LHCN-M2 (cell line): ENCODE measurements at places on chromosomes 4 and X. TPM values are rescaled to one million over a fixed set of nuclear protein-coding genes. Genes with fewer than 3 reads are reported as not detected.

Gene SPATA18
- not detected in 2 replicates for total RNA-seq

Gene MAGEB3
- total RNA-seq: not detected in 2 replicates

Gene MAGEA3
- not detected in 2 replicates for total RNA-seq

Gene GPM6B
- total RNA-seq: 4.4 and 14.4 TPM in 2 replicates

Gene KCNIP4
- total RNA-seq: not detected in 2 replicates

Gene IL21
- not detected in 2 replicates for total RNA-seq

DNA sequence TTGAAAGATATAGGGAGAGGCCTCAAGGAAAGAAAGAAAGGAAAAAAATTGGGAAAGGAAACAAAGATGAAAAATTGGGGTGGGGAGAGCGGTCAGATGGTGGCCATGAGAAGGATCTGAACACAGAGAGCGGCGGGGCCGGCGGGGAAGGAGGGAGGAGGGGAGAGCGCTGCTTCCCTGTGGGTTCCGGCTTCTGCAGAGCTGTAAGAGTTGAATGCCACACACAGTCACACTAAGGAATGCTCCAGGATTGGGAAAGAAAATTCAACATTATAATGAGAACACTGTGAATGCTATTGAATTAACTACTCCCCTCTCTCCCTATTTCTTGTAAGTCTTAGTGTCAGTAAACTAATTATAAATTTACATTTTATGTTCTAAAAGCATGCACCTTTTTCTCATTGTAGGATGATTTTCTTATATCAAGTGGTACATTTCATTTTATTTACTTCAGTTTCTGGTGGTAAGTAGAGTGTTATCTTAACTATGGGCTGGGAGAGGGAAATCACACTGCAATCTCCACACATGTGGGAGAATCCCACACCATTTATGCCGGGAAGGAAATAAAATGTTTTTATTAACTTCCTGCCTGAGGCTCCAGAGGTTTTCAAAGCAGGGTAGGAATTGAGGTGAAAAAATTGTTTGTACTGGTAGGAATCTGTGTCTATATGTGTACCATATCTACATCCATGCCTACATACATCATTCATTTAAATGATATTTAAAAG is 904 bp downstream of the F11 start:
- DNase-seq: no peak

DNA sequence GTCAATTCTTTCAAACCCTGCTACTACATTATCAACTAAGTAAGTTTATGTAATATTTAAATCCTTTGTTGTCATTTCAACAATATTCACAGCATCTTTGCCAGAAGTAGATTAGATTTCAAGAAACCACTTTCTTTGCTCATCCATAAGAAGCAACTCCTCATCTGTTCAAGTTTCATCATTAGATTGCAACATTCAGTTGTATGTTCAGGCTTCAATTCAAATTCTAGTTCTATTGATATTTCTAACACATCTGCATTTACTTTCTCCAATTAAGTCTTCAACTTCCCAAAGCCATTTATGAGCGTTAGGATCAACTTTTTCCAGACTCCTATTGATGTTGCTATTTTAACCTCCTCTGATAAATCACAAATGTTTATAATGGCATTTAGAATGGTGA is 66.1 kb downstream of the BMP3 start:
- no peak for DNase-seq

DNA sequence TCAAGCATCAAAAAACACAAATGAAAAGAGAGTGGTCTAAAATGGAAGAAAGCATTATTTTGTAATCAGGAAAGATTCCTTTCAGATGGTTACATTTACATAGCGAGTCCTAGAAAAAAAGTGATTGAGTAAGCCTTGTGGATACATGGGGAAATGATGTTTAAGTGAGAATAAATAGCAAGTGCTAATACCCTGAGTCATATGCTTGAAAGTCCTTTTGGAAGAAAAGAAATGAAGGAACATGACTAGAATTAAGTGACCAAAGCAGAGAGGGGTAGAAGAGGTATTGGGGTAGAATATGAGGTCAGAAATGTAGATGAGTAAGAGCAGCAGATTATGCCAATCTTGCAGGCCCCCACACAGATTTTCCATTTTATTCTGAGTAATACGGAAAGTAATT is 814.8 kb upstream of the GRID2 start:
- no peak for DNase-seq

- DNase-seq: no peak
Observed at GRCh38 chr4:87868522-87868921, 35.8 kb downstream of the MEPE start.

- DNase-seq: peak; percentile 42
Observed at GRCh38 chrX:140764401-140764919, 54.9 kb downstream of the LINC00632 start.

DNA sequence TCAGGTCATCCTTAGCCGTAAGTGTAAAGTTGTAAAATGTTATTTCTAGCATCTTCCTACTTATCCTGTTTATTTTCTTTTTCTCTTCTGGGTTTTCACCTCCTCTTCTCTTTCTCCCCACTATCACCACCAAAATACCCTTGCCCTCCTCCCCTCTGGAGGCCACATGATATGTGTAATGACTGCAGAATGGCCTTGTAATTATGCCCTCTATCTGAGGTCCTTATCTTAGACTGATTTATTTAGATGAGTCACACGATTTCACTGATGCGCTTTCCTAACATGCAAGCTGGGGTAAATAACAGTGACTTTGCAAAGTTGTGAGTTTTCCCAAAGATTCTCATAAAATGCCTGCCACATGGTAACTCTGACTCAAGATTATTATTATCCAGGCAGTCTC is 231.8 kb upstream of the GPRIN3 start:
- DNase-seq: peak; percentile 68

- no peak for DNase-seq
Observed at GRCh38 chr4:118759481-118759880, 74.3 kb downstream of the METTL14 start.

DNA sequence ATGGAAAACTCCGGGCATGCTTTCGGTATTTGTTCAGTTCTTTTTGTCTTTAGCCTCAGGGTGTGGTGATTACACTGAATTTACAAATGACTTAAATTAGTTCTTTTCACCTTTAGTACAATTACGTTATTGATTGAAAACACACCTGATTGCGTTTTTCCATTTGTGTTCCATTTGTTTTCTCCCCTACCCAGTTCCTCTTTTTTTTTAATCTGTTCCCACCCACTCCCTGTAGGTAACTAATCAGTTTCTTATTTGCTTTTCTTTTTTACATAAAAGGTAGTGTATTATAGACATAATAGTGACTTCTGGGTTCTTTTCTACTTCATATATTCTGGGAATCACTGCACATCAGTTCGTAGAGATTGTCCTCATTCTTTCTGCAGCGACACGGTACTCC is 53.4 kb downstream of the TNIP2 start:
- no peak for DNase-seq

GRCh38 chr4:109296527-109296926 is 5.9 kb downstream of the COL25A1 start:
- peak; percentile 36 for DNase-seq

DNA sequence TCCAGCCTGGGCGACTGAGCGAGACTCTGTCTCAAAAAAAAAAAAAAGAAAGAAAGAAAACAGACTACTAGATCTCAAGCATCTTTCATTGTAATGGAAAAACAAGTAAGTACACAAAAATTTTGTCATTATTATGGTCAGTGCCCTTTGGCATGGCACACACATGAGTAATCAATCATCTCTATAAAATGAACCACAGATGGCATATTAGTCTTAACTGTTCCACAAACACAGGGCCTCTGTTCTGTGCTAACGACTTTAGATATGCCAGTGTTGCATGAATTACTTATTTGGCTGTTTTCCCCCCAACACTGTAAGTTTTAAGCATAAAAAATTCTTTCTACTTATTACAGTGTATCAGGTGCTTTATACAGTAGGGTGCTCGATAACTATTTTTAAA is 90.4 kb downstream of the COX7B2 start:
- no peak for DNase-seq

- DNase-seq: no peak
Observed at GRCh38 chr4:90081432-90082144, 45.6 kb upstream of the CCSER1 start.

- no peak for DNase-seq
Observed at GRCh38 chr4:100149190-100149589, 41.1 kb downstream of the DDIT4L start.

DNA sequence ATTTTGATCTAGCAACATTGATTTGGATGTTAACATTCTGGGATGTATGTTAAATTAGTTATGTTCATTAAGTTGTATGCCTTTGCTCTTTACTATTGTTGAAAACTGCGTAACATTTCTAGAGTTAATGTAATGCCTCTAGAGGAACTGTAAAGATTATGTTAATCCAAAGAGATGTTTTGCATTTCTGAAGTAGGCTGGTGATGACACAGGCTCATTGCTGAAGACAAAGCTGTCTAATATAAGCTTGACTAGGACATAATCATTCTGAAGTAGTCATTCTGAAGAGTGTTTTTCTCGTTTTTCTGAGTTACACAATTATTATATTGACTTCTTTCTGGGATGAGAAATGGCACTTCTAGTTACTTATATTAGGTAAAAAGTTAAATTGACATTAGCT is 72.9 kb downstream of the LRP2BP start:
- DNase-seq: no peak

DNA sequence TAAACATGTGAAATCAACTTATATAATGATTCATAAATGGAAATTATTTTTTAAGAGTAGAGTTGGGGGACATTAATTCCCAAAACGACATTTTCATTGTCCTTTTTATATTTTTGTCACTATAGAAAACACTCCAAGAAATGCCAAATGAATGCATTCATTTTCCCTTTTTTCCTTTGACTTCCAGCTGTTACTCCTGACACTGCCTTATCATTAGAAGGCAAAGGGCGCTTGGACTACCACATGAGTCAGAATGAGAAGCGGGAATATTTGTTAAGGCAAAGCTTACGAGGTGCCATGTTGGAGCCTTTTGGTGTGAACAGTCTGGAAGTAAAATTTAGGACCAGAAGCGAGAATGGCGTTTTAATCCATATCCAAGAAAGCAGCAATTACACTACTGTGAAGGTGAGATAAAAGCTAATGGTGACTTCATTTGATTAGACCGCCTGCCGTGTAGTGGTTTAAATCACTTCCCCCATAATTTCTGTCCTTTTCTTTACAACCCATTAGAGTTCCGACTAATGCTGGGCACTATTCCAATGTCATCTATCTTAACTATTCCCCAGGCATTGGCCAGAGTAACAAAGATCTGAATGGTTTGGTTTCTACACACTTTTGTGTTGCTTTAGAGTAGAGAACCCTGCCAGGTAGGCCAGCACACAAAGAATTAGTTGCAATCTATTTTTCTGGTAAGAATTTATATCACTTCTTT is 166.7 kb downstream of the FAT4 start:
- no peak for DNase-seq

GRCh38 chr4:53917729-53918128 is 146.7 kb downstream of the CHIC2 start:
- DNase-seq: no peak

DNA sequence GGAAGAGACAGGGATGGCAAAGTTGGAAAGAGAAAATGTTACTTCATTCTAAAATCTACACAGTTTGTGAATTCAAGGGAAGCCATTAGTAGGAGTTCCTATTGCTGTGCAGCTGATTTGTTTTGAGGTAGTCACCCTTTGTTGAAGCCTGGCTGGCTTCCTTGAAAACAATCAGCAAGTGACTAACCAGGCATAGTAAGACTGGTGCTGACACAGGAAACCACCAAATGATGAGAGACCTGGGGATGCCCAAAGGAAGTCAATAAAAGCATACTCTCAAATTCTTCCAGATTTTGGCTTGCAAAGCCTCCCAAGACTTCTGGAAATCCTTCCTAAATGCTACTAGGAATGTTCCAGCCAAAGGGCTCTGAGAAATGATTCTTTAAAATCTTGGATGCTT is 23.9 kb upstream of the PRDM8 start:
- peak; percentile 87 for DNase-seq

- peak; percentile 31 for DNase-seq
Observed at GRCh38 chr4:95087657-95088455, 330.1 kb downstream of the BMPR1B start.

DNA sequence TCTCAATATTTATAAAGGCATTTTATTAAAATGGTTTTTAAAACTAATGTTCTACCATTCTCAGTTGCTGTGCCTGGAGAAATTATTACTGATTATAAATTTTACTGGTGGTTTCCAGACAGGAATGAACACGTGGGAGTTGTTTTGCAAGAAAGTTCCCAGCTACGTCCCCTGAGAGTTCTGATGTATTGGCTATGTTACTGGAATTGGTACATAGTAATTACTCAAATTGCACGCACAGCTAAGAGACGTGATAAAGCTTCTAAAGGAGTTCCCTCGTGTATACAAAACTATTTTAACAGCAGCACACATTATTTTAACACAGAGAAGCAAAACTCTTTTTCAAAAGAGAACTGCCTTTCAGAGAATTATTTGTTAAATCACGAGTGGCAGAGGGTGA is 292.2 kb downstream of the NLGN4X start:
- DNase-seq: no peak

DNA sequence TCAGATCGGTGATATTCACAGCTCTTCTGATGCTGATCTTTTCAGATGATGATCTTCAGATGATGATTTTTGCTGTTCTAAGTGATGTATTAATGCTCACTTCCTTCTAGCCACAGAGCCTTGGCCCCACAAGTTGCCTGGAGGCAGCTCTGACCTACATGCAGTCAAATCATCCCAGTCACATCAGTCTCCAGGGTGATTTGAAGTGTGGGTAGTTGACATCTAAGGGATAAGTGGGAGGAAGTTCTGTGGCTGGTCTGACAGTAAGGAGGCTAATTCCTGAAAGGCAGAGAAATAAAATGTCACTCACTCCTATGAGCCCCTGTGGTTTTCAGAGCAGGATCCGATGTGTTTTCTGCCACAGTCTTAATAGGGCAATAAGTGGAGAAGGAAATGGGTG is 79.8 kb upstream of the RPL34 start:
- DNase-seq: no peak

- no peak for DNase-seq
Observed at GRCh38 chr4:163382178-163382869, 38.6 kb downstream of the NPY5R start.

DNA sequence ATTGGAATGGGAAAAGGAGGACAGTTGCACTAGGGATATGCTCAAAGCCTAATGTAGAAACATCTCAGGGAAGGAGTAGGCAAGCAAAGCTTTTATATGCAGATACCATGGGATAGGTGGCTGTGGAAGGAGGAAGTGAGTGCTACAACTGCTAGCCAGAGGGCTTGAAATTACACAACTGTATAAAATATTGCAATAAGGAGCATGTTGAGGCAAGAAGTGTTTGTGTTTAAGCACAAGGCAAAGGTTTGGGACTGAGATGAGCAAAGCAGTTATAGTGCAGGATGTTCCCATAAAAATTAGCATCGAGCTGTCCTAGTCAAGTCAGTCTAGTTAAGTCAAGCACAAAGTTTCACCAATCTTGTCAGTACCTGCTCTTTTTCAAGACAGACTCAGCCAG is 35.6 kb upstream of the DCAF8L1 start:
- no peak for DNase-seq

GRCh38 chr4:129369361-129370010 is 273.5 kb downstream of the C4orf33 start:
- no peak for DNase-seq

- DNase-seq: no peak
Observed at GRCh38 chr4:141022111-141022695, 111.1 kb downstream of the RNF150 start.

- peak; percentile 73 for DNase-seq
Observed at GRCh38 chr4:169009286-169010124, 550 bp downstream of the CBR4 start.
